ENCODE measurements at places on chromosomes 7 and 10.

- DNase-seq: peak; percentile 63
Measured at GRCh38 chr7:152462995-152463708, 27.3 kb upstream of the KMT2C start.

- DNase-seq: no peak
Measured at GRCh38 chr7:41695661-41696322, 7.1 kb downstream of the INHBA start.

DNA sequence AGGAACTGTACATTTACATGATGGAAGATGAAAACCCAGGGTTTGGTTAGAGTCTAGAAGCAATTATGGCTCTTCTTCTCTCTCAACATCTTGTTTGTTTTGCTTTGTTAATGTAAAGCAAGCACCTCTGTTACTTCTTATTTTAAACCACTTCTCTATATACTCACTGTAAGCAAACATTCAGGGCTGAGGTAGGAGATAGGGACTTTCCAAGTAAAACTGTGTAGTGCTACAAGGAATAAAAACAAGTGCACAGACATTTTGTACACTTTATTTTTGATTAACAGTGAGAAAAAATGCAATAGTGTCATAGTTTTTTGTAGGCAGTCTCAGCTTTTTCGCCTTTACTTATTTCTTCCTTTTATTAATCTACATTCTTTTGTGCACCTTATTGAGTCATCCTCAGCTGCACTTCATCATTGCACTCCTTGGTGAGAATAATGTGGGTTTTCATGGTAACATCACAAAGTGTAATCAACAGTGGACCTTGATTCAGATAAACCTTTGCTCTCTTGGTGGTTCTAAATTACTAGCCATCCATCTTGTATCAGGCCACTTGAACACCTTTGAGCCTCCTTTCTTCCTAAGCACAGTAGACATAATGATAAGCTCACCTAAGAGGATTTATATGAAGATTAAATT lies 52.9 kb downstream of the ELMO1 start:
- no peak for DNase-seq

- DNase-seq: no peak
Measured at GRCh38 chr10:35934642-35934995, 292.5 kb upstream of the FZD8 start.

DNA sequence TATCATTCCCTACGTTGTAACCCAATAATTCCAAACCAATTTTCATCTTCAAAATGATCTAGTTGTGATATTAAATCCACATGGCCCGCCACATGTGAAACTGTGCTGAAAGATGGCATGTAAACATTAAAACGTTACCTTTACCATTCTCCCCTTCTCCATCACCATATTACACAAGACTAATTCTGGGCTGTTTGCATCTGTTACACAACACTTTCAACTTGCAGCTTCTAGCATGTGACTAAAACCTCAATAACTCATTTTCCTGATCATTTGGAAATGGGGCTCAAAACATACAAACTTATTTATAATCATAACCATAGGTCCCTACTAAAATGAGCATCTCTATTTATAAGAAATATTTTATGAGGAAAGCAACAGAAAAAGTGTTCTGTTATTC lies 4.7 kb downstream of the MTERF1 start:
- DNase-seq: no peak

DNA sequence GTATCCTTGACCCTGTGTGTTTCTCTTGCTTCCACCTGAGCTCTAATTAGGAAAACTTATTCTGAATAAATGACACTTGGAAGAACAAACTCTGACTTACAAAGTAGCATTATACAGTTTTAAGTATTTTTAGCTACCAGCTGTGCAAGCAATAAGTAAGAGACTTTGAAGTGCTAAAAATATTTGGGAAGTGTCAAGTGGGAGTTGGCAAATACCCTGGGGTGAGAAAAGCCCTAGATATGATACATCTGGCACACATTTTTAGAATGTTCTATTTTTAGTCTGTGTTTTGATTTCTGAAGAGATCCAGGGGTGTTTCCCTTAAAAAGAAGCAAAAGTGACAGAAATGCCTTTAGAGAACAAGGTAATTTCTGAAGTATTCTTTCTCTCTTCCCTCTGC lies 132.7 kb upstream of the TEX47 start:
- no peak for DNase-seq

GRCh38 chr10:15805395-15806058 lies 54.8 kb downstream of the MINDY3 start:
- DNase-seq: peak; percentile 59

DNA sequence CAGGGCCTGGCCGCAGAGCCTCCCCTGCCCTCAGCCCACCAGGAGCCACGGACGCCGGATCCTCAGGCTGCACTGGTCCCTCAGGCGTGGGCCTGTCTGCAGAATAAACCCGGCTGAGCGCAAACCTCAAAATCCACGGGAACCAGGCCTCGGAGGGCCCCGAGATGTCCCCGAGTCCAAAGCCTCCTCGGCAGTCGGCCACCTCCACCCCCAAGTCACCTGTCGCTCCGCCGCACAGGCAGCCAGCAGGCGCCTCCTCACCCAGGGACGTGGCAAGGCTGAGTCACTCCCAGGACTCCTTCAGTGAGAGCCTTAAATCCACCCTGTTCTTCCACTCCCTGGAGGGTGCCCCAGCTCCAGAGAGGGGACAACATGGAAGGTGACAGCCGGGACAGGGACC lies 33.2 kb downstream of the STK32C start:
- DNase-seq: no peak

- peak; percentile 65 for DNase-seq
Measured at GRCh38 chr10:118045837-118046394, 825 bp downstream of the RAB11FIP2 start.

DNA sequence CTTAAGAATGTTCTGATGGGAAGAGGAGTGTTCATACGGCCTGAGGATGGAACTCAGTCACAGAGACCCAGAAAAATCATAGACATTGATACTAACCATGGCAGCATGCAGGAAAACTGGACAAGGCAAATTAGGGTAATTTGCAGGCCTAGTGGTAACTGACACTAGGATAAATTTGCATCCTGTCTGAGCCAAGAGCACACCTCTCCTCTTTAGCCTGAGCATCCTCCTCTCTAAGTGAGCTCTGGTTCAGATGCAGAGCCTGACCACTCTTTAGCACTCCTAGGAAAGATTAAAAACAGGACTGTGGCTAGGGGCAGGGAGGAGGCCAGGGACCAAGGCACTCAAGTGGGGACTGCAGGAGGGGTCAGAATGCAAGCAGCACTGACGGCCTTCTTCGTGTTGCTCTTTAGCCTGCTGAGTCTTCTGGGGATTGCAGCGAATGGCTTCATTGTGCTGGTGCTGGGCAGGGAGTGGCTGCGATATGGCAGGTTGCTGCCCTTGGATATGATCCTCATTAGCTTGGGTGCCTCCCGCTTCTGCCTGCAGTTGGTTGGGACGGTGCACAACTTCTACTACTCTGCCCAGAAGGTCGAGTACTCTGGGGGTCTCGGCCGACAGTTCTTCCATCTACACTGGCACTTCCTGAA lies at the start of gene TAS2R41:
TSS of gene TAS2R41 (plus strand) at position 373 of the 650 bp plus-strand sequence. CDS start at position 373, 0 bp downstream.
- no peak for DNase-seq

DNA sequence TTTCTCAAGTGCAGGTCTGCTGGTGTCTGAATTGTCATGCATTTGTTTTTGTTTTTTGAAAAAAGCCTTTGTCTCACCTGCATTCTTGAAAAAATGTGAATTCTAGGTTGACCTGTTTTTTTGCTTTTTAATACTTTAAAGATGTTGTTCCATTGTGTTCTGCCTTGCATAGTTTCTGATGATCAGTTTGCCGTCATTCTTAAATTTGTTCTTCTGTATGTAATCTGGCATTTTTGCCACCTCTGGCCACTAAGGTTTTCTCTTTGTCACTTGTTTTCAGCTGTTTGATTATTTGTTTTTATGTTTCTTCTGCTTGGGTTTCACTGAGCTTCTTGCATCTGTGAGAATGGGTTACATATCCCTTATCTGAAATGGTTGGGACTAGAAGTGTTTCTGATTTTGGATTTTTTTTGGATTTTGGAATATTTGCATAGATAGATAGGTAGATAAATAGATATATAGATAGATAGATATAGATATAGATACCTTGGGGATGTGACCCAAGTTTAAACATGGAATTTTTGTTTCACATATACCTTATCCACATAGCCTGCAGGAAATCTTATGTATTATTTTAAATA lies 16.5 kb downstream of the MGMT start:
- DNase-seq: peak; percentile 13

DNA sequence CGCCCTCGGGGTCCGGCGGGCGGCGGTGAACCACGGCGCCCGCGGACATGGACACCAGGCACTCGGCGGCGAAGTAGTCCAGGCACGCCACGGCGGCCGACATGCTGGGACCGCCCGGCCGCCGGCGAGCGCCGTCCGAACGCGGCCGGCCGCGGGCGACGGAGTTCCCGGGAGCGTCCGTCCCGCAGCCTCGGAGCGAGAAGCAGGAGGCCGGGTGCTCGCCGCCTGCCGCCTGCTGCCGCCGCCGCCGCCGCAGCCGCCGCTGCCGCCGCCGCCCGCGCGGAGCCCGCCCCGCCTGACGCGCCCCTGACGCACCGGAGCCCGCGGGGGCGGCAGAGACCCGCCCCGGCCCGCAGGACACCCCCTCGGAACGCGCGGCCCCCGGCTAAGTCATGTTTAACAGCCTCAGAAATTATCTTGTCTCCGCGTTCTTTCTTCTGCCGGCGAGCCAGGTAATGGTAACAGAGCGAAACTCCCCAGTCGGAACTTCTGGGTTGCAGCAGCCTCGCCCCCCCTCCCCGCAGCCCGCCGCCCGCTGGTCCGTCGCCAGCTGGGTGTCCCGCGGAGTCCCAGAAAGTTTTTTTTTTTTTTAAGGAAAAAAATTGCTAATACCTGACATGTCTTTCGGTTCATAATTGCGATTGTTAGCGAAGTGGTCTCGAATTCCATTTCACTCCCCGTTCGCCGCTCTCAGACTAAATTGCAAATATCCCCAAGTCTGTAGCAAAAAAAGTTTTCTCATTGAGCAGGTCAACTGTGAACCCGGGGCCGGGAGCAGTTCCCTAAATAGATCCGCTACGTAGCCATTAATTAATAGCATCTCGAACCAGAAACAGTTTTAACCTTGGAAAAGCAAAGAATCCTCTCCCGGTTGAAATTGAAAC lies at the start of gene KLF14:
TSS of gene KLF14 (minus strand) at position 277 of the 884 bp plus-strand sequence. CDS start at position 103, 174 bp downstream.
- DNase-seq: peak; percentile 35

DNA sequence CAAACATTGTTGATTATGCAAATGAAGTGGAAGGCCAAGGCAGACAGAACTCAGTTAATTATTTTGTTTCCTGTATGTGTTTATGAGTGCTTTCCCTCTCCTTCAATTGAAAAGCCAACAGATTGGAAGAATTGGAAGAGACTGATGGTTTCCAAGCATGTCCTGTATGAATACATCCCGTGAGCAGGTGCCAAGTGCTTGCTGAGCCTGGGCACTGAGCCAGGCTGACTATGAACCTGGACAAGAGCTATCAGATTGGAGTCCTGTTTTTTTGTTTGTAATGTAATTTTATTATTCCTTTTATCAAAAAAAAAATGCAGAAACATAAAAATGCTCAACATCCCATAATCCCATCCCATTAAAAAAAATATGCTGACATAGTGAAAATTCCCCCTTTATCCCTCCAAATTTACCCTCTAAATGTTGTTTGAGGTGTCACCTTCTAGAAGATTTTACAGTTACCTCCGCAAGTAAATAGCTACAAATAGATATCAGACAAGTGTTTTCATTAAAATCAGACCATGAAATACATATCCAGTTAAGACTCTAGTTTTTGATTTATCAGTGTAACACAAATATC lies 449.5 kb downstream of the GRID1 start:
- DNase-seq: no peak

- DNase-seq: no peak
Measured at GRCh38 chr10:44963772-44964633, 4.4 kb downstream of the RASSF4 start.

DNA sequence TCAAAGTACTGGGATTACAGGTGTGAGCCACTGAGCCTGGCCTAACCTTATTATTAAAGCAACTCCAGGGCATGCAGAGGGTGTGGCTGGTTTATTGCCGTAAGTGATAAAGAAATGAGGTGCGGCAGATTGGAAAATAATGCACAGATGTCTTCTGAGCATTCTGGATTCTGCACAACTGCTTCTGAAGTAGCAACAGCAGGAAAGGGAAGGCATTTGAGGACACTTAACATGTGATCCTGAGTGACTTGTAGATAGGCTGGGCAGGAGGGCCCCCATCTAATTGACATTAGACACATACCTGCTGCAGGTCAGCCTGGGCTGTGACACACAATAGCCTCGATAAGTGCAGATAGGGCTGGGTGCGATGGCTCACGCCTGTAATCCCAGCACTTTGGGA lies 5.6 kb downstream of the RHBDD2 start:
- DNase-seq: no peak

- no peak for DNase-seq
Measured at GRCh38 chr10:36538953-36539586, 586.3 kb upstream of the ANKRD30A start.

DNA sequence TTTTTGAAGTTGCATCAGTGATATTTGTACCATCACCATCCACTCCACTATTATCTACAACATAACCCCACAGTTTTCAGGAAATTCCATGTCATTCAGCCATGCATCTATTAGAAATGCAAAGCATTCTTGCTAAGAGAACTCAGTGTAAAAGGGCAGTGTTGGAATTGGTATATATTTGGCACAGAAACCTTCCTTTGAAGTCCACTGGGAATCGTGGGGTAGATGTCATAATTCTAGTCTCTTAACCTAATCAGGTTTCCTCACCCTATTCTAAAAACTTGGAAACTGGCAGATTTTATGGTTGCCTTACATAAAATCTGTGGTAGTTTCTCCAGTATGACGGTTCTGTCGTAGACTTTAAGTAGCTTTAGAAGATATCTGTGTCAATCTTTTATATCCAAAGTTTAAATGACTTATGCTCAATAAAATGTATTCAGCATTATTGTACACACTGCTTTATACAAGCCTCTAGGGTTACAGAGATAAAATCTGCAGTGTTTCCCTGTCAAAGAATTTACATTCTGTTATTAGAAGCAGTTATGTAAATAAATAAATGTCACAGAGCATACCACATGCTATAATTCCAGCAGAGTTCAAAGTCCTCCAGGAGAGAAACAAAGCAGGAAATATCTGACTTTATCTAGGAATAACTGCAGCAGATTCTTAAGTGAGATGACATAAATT lies 704.4 kb upstream of the CELF2 start:
- no peak for DNase-seq

DNA sequence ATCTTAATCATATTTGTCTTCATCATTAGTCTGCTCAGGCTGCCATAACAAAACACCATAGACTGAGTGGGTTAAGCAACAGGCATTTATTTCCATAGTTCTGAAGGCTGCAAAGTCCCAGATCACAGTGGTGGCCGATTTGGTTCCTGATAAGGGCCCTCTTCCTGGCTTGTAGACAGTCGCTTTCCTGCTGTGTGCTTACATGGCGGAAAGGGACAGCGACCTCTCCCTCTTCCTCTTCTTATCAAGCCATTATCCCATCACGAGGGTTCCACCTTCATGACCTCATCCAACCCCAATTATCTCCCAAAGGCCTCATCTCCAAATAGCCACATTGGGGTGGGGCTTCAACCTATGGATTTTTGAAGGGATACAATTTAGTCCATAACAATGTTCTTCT lies 84.0 kb downstream of the LYZL1 start:
- no peak for DNase-seq

GRCh38 chr10:47418966-47419365 lies 34.9 kb upstream of the ZNF488 start:
- no peak for DNase-seq

GRCh38 chr10:21327289-21327993 lies 198.0 kb downstream of the SKIDA1 start:
- DNase-seq: no peak

Data from OCI-M1 (cell line).